ENCODE measurements at places on chromosomes 1 and 21.

GRCh38 chr1:27605796-27606707, 2.1 kb upstream of the AHDC1 start:
- DNase-seq, result peak; percentile 52

GRCh38 chr1:179082333-179082998, 596 bp downstream of the TOR3A start:
- DNase-seq, result peak; percentile 25

- no peak for DNase-seq
These were observed 331.5 kb upstream of the AJAP1 start for GRCh38 chr1:4322881-4323280.

GRCh38 chr1:78003070-78003746, 1.5 kb upstream of the DNAJB4 start:
- DNase-seq, result no peak

DNA sequence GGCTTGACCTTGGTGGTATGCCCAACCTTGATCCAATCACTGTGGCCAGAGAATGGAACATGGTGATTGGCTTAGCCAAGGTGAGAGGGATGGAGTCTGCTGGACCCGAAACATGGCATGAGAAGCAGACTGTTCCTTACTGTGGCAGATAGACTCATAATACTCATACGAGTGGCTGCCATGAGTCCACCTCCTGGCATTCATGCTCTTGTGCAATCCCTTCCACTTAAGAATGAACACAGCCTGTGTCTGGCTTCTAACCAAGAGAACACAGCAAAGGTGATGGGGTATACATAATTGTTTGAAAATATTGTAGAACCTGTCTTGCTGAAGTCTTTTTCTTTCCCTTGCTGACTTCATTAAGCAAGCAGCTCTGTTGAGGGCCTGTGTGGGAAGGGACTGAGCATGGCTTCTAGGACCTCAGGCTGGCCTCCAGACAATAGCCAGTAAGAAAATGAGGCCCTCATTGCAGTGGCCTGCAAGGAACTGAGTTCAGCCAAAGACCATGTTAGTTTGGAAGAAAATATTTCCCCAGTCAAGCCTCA, 85.9 kb downstream of the ZNF281 start:
- DNase-seq, result no peak

- DNase-seq, result no peak
These were observed 56.4 kb upstream of the HIVEP3 start for GRCh38 chr1:41975121-41975520.

- DNase-seq, result no peak
These were observed 20.6 kb downstream of the CLCA1 start for GRCh38 chr1:86489242-86489878.

- peak; percentile 28 for DNase-seq
These were observed 36.7 kb downstream of the ZNF695 start for GRCh38 chr1:246971090-246971721.

DNA sequence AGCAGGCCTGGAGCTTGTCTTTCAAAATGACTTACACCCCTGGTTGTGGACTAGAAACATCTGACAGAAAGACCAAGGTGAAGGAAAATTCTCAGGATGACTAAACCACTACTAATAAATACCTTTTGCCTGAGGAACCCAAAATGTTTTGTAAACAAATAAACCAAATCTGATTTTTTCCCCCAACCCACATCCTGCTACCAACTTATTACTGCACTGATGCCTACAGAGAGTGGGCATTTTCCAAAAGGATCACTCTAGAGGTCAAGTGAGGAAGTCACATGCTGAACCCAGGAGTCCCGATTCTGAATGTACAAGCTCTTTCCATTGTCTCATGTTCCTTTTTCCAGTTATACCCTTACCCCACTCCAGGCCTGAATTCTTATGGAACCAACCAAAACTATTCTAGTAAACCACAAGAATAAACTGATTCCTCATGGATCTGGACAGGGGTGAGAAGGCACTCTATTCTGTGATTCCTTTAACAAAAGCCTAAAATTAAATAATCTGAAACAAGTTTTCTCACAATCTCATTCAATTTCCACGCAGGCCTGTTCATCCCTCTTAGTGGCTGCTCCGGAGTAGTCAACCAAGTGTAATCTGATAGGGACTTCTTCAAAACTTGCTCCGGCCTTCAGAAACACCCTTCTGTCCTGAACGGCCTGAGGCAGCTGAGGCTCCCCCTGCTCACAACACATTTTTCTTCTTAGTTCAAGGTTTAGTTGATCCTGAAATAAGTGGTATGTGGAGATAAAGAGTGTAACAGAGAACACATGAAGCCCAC, 1.4 kb downstream of the PI4KB start:
- DNase-seq, result no peak

Measured in T-helper 9 cell (primary cell).